ENCODE measurements at places on chromosomes 12 and 14.

DNA sequence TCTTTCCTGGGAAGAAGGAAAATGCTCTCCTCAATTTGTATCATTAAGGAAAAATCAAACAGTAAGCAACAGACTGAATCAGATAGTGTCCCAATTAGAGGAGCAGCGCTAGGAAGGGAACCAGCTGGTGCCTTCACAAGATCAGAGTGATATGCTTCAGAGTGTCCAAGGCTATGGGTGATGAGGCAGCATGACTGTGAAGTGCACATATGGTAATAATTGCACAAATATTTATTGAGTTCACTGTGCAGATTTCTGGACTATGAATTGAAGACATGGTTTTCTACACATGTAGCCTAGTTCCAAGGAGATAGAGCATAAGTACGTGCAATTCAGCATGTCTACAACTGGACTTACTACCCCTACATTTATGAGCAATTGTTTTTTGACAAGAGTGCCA, 78.8 kb upstream of the EVL start:
- DNase-seq = no peak

DNA sequence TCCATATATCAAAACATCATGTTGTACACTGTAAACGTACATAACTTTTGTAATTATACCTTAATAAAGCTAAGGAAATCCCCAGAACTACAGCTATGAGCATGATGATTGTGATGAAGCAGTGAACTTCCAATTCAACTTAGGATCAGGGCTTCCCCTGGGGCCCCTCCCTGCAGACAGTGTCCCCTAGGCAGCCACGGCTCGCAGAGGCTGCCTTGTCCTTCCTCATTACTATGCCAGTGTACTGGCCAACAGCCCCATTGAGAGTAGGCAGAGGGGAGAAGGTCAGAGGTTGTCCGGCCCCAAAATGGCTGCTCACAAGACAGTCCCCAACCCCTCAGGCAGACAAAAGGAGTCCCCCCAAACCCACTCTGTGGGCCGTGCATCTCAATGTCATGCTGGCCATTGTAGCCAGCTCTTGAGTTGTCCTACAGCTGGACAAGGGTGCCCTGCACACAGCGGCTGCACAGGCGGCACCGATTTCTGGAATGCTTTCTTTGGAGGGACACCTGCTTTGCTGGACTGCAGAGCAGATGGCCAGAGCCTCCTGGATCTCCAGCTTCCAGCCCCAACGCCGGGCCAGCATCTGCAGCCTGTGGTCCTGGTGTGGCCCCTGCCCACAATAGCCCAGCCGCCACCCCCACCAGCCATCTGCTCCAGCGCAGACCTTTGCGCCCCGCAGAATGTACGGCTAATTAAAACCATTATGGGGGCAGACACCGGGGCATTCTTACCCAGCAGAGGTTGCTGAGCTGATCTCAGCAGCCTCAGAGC, 46.1 kb downstream of the NIN start:
- DNase-seq = no peak

- no peak for DNase-seq
These were observed 211.3 kb upstream of the KRR1 start for GRCh38 chr12:75722714-75723200.

GRCh38 chr12:64713376-64713775, 45.8 kb downstream of the GNS start:
- no peak for DNase-seq

- no peak for DNase-seq
These were observed 13.8 kb downstream of the TMCC3 start for GRCh38 chr12:94636462-94637085.

DNA sequence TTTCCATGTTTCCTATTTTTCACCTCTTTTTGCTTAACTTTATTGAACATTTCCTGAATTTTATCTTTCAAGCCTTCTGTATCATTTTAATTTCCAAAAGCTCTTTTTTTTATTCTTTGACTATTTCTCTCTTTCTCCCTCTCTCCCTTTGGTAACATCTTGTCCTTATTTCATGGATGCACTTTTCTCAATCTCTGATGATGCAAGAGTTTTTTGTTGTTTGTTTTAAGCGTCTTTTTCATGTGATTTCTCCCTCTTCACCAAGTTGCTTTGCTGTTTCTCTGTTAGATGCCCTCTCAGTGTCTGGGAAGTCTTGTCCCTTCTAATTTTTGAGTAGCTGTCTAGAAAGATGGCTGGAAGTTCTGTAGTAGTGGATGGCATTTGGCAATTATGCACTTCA, 62.6 kb downstream of the ANO6 start:
- no peak for DNase-seq

DNA sequence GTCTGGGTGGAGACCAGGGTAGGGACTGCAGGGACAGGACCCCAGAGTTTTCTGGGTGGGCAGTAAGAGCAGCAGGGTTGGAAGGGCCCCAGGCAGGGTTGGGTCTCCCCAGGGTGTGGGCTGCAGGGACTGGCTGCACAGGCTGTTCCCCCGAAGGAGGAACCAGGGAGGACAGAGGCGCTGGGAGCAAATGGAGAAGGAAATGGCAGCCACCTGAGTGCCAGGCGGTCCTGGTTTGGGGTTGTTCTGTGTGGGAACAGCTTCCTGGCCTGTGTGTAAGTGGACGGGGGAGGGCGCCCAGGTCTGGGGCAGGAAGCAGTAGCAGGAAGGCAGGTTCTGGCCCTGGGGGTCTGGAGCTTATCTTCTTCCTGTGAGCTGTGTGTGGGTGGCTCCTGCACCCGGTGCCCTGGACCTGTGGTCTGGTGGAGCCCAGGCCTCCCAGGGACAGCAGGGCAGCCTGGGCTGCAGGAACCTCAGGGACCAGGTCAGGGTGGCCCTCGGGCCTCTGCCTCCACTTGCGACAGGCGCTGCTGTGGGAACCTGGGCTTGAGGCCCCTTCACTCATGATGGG, 372.8 kb downstream of the TMEM121 start:
- DNase-seq = no peak

DNA sequence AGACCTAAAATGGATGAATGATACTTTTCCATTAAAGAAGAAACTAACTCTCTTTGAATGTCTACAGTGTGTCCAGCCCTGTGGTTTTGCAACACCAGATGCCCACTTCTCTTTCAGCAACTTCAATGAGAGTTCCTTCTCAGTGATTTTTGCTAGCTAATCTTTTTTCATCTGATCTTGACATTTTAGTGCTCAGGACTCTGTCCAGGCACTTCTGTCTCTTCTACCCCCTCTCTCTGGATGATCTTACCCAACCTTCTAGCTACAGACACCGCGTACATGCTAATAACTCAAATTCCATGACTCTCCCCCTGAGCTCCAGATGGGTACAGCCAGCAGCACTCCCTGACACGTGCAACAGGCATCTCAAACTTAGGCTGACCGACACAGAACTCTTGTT, 161.1 kb upstream of the FOXN3 start:
- no peak for DNase-seq

DNA sequence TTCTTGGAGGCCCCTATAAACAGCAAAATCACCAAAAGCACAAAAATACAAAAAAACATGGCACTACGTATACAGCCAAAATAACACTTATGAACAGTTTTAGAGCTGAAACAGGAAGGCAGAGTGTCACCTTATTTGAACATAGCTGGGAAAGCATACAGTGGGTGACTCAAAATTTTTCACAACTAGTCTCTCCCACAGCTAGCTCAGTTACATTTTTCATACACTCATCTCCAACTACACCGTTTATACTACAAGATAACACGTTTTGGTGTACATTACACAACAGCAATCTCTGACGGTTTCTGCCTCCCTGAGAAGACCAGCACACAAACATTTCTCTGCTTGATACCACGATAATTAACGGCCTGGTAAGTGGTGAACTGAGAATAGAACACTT, 2.9 kb downstream of the RAD52 start:
- DNase-seq = no peak

GRCh38 chr12:103799504-103799856, 41.6 kb downstream of the NT5DC3 start:
- DNase-seq = no peak

- no peak for DNase-seq
These were observed 10.4 kb downstream of the SAV1 start for GRCh38 chr14:50657753-50658152.

GRCh38 chr12:113003636-113004035, 25.3 kb downstream of the OAS2 start:
- DNase-seq = no peak

DNA sequence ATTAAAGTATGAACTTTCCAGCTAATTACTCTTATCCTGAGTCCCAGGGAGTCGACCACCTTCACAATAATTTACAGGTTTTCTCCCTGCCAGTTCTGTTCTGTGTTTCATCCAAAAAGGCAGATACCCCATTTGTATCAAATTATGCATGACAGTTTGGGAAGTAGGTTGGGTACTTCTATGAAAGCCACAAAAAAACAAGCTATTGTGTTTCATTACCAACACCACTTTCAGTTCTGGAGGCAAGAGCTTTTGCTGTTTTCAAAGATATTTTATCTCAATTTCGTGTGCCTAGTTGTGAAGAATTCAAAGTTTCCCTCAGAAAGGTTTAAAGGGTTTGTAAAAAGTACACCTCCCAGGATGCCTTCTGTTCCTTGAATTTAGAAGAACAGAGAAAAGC, 557.4 kb downstream of the FLRT2 start:
- DNase-seq = no peak

GRCh38 chr12:85874031-85874461, at the start of gene NTS:
TSS of gene NTS (plus strand) at chr12:85874295. CDS start at chr12:85874404, 109 bp downstream.
- DNase-seq = no peak

GRCh38 chr14:100330388-100330931, 7.3 kb downstream of the SLC25A47 start:
- no peak for DNase-seq

- no peak for DNase-seq
These were observed 3.2 kb downstream of the MGST1 start for GRCh38 chr12:16350682-16351081.

DNA sequence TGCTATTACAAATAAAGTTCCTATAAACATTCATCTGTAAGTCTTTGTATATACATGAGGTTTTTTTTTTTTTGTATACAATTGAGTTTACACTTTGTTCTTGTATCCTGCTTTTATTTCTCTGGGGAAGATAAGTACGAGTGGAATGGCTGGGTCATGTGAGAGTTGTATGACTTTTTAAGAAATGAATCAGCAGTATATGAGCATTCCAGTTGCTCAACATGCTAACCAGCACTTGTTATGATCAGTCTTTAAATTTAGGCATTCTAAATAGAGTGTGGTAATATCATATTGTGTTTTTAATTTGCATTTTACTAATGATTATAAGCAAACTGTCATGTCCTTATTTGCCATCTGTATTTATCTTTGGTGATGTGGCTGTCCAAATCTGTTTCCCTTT, 44.7 kb upstream of the AMIGO2 start:
- DNase-seq = no peak

All from stimulated activated CD8-positive, alpha-beta memory T cell treated with anti-CD3 and anti-CD28 coated beads, Interleukin-7, amount 100 ng/mL, for 1 hour (primary cell).